T47D (cell line): ENCODE measurements at places on chromosomes 1 and 21.

DNA sequence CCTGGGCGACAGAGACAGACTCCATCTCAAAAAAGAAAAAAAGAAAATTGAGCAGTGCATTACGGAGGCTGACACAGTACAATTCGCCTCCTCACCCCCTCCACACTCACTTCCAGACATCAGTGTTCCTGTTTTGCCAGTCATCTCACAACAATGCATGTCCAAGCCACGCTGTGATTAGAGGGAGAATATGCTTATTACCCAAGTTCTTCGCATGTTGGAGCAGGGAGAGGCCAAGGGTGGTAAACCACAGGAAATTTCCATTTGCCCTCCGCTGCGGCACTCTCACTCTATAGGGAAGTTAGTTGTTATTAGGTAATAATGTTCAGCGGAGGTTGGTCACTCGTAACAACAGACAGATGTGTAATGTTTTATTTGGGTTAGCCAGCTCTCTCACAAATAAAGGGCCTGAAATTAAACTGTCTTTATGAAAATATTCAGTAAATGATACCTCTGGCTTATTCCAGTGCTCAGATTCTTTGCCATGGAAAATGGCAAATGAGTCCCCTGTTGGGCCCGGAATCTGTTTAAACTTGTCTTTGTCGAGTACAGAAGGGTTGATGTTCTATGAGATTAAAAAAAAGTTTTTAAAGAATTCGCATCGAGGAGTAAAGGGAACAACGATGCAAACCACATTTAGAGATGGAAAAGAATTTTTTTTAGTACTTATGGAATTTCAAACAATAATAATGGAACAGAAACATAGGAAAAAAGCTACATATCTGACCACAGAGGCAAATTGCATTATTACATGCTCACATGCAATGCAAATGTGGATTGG lies 33.1 kb downstream of the KCNJ15 start:
- DNase-seq, result no peak

DNA sequence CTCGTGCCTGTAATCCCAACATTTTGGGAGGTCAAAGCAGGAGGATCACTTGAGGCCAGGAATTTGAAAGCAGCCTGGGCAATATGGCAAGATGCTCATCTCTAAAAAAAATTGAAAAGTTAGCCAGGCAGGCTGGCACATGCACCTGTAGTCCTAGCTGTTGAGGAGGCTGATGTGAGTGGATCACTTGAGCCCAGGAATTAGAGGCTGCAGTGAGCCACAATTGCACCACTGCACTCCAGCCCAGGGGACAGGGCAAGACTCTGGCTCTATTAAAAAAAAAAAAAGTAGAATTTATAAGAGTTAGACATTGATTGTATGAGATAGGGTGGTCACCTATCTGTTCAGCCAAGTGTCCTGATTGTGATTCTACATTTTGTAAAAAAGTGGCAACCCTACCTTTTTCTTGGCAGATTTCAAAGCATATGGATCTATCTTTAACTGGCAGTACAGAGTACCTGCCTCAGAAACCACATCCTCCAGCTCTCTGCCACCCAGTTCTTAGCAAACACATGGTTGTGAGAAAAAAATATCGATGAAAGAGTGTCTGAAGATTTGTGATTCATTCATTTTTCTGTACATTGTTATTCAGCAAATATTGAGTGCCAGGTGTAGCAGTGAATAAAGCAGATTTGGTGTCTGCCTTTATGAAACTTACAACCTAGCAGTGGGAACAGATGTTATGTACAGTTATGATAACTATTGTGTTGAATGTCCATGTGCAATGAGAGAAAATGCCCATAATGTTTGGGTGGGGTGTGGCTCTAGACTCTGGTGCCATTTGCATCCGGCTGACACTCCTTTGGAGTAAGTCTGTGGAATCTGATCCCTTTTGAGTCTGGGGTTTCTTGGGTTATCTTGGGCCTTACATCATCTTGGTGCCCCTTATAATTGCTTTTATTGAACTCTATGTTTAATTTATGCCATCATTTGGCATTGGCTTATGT lies 82.5 kb downstream of the ST3GAL3 start:
- no peak for DNase-seq

DNA sequence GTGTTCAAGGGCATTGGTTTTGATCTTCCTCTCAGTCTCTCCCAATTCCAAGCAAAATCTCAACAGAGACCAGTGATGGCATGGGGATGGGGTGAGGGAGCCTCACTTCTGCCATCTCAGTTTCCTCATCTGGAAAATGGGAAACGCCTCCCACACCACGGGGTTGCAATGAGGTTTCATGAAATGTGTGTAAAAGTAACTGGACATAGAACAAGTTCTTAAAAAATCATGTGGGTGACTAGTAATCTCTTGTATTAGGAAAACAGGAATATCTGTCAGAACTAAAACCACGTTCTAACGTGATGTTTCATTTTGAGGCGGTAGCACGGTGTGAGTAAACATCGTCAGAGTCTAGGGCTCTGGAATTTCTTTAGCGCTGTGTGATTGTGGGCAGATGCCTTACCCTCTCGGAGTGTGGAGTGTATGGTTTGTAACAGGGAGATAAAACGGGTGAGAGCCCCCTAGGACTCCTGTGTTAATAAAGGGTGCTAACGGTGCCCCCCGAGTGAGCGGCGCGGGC lies 55.5 kb upstream of the DNAJC6 start:
- DNase-seq, result no peak

- DNase-seq, result no peak
Measured at GRCh38 chr1:159274631-159275030, 27.5 kb upstream of the FCER1A start.

- DNase-seq, result no peak
Measured at GRCh38 chr1:15236321-15236721, 10.7 kb upstream of the FHAD1 start.

DNA sequence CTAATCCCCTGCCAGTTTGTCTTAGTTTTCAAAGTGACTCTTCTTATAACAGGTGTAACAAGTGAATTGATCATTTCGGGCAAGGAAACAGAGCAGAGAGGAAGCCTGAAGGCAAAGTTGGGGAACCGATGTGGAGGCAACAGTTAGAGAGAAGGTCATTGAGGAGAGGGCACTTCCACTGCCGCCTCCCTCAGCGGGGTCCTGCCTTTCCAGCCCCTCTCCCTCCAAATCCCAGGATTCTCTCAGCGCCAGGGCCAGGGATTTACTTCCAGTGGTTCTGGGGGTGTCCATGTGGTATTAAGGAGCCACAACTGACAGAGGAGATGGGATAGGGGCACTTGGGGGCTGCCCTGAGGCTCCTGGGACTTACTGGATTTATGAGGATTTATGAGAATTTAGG lies 39.7 kb upstream of the PDE9A start:
- no peak for DNase-seq
